Left renal cortex interstitium (tissue), 4 donors: ENCODE measurements at places on chromosomes 12 and 14.

DNA sequence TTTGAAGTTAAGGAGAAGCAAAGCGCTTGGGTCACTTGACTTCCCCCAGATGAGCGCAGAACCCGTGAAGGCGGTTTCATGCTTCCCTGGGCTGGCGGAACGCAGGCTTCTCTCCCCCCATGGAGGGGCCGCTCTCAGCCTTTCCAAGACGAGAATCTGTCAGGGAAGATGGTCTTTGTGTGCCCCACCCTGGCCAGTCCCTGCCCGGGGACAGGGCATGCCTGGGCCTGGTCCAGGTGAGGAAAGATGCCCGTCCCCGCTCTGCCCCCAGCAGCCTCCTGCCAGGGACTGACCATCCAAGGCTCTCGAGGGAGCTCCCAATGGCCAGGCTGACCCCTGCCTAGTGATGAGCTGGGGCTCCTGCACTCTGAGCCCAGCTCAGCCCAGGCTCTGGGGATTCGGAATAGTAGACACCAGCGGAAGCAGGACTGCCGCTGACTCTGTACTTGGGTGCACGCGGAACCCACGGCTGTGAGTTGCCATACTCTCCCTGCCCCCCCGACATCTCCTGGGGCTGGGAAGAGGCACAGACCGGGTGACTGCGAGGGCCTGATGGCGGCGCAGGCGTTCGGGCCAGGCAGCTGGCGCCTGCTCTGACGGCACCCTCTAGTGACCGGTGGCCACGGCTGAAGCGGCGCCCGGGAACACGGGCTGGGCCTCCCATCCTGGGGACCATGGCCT is 142.2 kb upstream of the FKBP4 start:
- DNase-seq, result no peak

GRCh38 chr14:95831468-95831867 is 45.2 kb upstream of the TUNAR start:
- DNase-seq, result no peak

- DNase-seq, result no peak
Measured at GRCh38 chr14:59566296-59566695, 10.3 kb downstream of the CCDC175 start.

DNA sequence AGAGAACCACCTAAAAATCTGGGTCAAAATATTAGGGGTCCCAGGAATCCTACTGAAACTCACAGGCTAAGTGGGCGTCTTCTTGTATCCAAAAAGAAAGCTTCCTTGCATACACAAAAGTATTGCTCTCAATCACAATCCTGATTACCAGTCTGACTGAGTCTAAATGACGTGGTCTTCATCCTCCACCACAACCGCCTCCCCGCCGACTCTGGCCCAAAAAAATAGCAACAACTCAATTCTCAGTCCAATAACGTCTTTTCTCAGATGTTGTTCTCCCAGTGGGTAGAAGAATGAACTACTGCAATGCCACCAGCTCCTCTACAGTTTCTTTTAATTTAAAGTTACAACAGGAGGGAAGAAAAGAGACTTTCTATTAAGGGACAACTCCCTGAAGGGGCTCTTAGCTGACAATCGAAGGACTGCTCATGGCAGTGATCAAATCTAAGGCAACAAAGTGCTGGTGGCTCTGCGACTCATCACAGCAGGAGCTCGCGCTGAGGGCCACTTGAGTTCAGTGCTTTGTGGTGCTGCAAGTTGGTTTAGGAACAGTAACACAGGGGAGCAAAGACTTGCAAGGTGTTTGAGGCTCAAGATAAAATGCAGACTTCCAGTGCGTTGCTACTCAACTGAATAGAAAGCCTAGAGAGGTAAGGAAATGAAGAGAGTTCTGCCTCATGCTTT is 394.1 kb downstream of the BCAT1 start:
- no peak for DNase-seq

- DNase-seq, result no peak
Measured at GRCh38 chr14:73861073-73861472, 9.4 kb downstream of the PTGR2 start.

DNA sequence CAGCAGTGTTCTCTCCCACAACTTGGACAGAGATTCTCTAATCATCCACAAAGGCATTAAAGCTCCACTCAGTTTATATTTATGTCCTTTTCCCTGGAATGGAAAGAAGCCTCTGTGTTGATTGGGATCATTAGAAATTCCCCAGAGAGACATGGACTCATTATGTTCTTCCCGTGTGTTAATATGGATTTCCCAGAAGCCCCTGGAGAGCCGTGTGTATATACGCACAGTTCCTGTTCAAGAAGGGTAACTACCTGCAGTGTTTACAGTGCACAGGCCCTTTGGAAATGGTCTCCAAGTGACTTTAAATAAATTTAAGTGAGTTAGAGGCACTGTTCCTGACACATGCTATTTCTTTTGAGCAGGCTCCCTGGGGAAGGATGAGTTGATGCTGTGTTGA is 428.0 kb upstream of the TMTC1 start:
- no peak for DNase-seq

- DNase-seq, result no peak
Measured at GRCh38 chr12:9634177-9634803, 26.6 kb upstream of the KLRB1 start.

GRCh38 chr12:65259501-65259900 is 19.0 kb upstream of the MSRB3 start:
- no peak for DNase-seq

- no peak for DNase-seq
Measured at GRCh38 chr12:18580706-18581105, 157.1 kb downstream of the PLCZ1 start.

DNA sequence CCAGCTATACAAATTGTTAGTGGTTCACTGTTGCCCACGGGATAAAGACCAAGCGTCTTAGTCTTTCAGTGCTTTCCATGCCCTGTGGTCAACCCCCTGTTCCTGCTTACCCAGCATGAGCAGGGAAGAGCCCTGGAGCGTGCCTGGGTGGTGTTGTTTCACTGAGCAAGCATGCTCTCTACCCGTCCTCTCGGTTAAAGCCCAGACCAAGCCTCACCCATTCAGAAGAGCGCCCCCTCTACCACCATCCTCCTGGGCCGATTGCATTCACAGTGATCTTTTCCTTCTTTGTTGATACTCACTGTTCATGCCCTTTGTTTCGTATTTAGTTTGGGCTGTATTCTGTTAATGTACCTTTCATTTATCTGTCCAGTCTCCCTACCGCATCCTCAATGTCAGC is 25.1 kb downstream of the DYRK4 start:
- DNase-seq, result no peak

DNA sequence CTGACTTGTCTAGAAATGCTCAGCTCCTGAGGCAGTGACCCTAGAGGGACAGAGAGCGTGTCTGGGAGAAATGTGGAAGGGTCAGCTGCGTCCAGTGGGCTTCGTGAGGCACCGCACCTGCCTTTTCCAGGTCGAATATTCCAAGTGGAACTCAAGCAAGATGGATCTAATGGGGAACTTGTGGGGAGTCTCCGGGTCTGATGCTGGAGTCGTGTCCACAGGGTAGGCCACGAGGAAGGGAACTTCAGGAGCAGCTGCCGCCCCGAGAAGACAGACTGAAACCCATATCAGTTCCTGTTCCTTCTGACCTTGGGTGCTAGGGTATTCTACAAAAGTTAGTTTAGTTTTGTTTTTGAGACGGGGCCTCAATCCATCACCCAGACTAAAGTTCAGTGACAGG is 67.5 kb downstream of the TNFAIP2 start:
- no peak for DNase-seq

- no peak for DNase-seq
Measured at GRCh38 chr14:87935886-87936285, 57.1 kb downstream of the GALC start.

- DNase-seq, result no peak
Measured at GRCh38 chr12:111942557-111942956, 70.4 kb downstream of the TMEM116 start.

DNA sequence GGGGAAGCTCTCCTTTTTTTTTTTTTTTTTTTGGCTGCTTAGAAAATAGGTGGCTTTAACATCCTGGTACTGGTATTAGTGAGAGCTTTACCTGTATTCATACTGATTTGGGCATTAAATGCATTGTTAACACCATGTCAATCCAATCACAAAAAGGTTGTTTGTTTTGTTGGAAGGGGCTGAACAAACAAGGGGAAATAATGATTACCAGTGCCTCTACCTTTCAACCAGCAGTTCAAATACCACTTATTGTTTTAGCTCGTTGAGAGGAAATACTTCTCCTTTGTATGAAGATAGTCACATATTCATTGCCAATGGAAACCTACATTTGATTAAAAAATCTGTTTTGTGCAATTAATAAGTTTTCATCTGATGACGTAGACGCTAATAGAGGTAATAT is 72.9 kb downstream of the MIPOL1 start:
- no peak for DNase-seq

DNA sequence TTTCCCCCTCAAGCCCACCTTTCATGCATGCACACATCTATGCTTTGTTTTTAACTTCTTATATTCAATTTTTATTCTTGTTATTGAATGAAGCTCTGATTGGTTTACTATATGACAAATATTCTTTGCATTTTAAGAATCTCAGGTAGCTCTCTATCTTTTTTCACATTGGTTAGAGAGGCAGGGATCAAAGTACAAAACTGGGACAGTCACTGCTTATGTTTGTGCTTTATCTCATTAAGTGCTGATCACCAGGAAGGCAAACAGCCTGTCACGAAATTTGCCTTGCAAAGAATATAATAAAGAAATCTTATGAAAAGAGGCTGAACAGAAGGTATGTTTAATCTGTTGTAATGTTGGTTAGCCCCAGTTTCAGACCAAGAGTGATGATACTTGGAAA is 29.7 kb upstream of the INSM2 start:
- no peak for DNase-seq

GRCh38 chr12:119089380-119090013 is 89.2 kb upstream of the HSPB8 start:
- no peak for DNase-seq

- DNase-seq, result no peak
Measured at GRCh38 chr12:3752096-3752709, 706 bp downstream of the CRACR2A start.

GRCh38 chr12:11863478-11863906 is 207.2 kb upstream of the BCL2L14 start:
- no peak for DNase-seq

GRCh38 chr12:38921025-38921677 is 15.8 kb upstream of the CPNE8 start:
- DNase-seq, result no peak

GRCh38 chr12:62290846-62291245 is 30.6 kb downstream of the USP15 start:
- DNase-seq, result no peak

DNA sequence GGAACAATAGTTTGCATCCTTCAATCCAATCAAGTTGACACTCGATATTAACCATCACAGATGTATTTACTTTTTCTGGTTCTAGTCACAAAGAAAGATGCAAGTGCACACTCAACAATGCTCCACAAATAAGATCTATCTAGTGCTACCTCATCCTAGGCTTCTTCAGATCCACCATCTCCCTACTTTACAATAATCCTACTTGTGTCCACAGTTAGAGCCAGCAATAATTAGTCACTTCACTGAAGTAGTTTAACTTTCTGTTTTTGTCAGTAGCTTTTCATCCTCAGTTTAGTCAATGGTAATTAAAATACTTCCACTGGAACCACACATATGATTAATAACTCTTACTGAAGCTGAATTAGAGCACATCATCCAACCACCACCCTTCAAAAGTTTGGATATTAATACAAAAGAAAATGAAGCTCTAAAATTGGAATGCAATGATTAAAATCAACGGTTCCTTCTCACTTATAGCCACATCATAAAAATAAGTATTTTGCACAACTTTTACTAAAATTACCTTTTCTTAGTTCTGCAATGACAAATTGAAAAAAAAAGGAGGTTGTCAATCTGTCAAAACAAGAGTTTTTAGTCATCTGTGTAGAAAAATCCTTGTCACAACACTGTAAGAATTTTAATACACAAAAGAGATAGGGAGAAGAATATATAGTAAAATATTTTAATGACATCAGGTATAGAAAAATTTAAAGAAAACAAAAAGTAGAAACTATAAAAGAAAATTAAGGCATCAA is 28.2 kb upstream of the SNRPF start:
- DNase-seq, result no peak

- DNase-seq, result no peak
Measured at GRCh38 chr12:4324366-4324765, 3.4 kb downstream of the TIGAR start.

DNA sequence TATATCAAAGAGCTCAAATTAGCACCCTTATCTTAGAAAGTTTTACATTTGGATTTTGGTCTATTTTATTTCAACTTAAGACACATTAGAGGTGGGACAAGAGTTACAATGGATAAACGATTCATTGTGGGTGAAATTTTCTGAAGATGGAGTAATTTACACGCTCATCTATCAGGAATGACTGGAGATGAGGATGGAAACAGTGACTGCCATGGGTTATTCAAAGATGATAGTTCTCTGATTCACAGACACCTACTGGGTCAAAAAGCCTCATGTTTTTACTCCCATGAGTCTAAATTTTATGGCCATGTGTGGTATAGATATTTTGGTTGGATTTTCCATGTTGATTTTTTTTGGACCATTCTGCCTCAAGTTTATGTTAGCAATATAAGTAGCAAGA is 22.1 kb downstream of the SAMD4A start:
- DNase-seq, result no peak

DNA sequence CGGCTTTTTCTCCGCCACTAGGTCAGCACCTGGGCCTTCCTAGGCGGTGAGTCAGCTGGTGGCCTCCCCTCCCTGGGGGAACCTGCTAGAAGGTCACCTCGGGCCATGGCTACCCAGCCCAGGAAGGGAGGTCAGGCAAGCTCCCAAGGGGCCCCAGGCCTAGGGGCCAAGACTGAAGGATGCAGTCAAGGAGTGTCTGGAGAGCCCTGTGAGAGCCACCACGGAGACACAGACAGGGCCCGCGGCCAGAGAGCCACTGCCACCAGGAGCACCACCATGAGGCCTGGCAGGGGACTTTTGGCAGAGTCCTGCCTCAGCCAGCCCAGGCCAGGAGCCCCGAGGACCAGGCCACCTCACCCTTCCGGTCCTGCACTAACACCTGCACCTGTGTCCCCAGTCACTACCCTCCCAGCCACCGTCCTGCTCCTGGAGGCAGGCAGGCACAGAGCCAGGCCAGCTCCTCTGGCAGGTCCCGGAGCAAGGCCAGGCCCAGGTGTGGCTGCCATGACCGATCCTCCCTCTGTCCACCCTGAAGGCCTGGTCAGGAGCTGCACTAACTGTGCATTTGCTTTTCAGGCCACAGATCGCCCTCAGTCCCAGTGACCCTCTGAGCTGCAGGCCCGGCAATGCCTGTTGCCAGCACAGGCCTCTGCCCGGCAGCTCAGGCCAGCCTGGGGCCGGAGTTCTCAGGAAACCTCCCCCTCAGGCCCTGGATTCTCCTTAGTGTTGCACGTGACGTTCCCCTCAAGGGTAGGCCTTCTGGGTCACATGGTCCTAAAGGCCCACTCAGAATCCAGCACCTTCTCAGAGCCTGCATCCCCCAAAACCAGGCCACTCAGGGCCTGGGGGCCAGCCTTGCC is 6.9 kb downstream of the PHETA1 start:
- no peak for DNase-seq

GRCh38 chr12:41802803-41803202 is 341.9 kb downstream of the GXYLT1 start:
- DNase-seq, result no peak
